ENCODE measurements at places on chromosomes 6 and 20.

- no peak for DNase-seq
Observed at GRCh38 chr20:32395066-32395465, 36.9 kb downstream of the ASXL1 start.

- no peak for DNase-seq
Observed at GRCh38 chr6:4133941-4134838, 1.2 kb downstream of the ECI2 start.

DNA sequence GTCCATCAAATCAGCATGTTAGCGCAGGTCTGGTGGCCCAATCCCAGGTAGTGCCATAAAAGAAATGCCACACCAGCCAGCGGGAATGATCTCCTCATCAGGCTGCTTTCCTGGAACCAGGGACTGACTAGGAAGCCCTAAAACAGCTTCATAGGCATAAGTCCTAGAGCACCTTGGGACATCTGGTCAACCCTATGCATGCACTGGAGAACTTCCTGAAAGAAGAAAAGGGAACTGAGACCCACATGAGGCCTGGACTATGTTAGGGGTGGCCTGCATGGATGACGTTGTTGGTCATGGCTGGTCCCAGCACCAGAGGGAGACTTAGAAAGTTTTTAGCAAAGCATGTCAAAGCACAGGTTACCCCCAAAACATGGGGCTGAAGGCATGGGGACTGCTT lies 7.6 kb upstream of the KCNK16 start:
- no peak for DNase-seq

DNA sequence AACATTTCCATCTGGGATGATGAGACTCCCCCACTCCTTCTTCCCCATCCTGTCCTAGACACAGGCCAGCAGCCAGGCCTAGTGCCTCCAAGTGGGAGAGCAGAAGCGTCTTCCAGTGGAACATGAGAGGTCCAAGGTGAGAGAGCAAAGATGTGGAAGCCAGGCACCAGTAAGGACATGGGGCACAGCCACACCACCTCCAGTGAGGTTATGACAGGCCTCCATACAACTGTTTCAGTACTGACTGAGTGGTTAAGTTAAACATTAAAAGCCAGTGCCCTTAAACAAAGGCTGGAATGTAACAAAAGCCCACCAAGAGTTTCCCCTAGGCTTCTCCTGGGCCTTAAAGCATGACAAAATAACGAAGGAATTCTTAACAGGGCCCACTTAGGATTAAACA lies 5.3 kb downstream of the ZBTB24 start:
- DNase-seq: no peak

DNA sequence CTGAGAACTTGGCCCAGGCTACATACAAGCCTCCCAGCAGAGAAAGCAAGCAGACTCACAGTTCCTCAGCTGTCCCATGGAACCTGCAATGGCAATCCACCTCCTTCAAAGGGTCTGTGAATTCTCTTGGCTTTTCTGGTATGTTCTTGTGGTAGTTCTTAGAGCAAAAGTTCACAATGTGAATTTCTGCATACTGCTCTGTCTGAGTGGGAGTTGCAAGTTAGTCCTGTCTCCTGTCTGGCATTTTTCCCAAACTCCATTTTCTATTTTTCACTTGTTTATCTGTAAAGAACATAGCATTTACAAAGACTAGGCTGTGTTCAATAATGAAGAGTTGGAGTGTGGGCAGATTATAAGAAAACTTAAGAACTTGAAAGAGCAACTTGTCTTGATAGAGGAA lies 269.9 kb downstream of the BCKDHB start:
- DNase-seq: no peak

GRCh38 chr6:152380351-152380767 lies 256.8 kb downstream of the SYNE1 start:
- no peak for DNase-seq

DNA sequence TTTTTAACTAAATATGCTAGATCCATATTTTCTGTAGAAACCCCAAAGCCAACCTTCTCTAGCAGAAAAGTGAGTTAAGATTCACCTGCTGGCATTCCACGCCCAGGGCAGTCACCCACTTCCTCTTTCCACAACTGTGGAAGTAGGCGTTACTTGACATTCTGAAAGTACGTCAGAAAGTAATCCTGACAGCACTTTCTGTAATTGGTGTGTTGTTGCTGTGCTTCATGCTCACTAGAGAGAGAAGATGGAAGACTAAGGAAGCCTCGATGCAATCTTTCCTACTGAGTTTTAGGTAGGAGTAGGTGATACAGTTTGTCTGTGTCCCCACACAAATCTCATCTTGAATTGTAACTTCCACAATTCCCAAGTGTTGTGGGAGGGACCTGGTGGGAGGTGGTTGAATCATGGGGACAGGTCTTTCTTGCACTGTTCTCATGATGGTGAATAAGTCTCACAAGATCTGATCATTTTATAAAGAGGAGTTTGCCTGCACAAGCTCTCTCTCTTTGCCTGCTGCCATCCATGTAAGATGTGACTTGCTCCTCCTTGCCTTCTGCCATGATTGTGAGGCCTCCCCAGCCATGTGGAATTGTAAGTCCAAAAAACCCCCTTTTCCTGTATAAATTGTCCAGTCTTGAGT lies 101.1 kb downstream of the MAP3K7 start:
- DNase-seq: no peak
